Stimulated activated CD4-positive, alpha-beta T cell treated with anti-CD3 and anti-CD28 coated beads, Interleukin-12 subunit alpha, Interleukin-12 subunit beta, amount 100 ng/mL, for 24 hours (primary cell): ENCODE measurements at places on chromosomes 3 and 15.

GRCh38 chr3:170092907-170093306, 55.1 kb downstream of the GPR160 start:
- no peak for DNase-seq

GRCh38 chr15:58142827-58143461, 4.8 kb downstream of the AQP9 start:
- no peak for DNase-seq

DNA sequence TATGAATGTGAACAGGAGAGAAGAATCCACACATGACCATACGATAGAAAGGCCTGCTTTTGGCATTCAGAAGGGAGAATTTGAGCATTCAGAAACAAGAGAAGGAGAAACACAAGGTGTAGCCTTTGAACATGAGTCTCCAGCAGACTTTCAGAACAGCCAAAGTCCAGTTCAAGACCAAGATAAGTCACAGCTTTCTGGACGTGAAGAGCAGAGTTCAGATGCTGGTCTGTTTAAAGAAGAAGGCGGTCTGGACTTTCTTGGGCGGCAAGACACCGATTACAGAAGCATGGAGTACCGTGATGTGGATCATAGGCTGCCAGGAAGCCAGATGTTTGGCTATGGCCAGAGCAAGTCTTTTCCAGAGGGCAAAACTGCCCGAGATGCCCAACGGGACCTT, 28.4 kb downstream of the RBM6 start:
- DNase-seq, result no peak

DNA sequence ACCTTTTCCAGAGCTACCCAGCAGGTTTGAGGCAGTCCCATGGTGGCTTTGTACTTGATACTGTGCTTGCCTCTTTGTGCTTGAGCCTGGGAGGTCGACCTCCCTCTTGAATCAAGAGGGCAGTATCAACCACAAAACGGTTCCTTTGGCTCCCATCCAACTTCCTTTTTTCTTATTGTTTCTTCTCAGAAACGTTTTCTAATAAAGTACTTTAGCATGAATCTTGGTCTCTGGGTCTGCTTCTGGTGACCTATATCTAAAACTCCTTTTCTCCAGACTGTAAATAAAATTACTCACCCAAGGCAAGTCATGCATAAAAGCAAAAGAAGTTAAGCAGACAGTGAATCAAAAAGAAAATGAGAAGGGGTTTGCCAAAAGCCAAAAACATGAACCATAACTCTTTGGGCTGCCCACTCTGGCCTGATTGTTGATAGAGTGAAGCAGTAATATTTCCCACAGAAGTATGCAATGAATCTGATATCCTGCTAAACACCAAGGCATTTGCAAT, 112.2 kb upstream of the SLC4A7 start:
- DNase-seq, result no peak

DNA sequence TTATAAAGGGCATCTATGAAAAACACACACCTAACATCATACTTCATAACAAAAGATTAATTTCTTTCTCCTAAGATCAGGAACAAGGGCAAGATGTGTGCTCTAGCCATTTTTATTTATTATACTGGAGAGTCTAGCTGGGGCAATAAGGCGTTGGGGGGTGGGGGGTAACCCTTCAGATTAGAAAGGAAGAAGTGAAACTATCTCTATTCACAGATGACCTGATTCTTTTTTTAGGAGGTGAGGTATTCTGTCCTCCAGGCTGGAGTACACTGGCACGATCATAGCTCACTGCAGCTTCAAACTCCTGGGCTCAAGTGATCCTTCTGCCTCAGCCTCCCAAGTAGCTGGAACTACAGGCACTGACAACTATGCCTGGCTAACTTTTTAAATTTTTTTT, 89.5 kb upstream of the MANF start:
- DNase-seq, result no peak

- no peak for DNase-seq
Measured at GRCh38 chr3:77814845-77815244, 774.9 kb downstream of the ROBO2 start.

DNA sequence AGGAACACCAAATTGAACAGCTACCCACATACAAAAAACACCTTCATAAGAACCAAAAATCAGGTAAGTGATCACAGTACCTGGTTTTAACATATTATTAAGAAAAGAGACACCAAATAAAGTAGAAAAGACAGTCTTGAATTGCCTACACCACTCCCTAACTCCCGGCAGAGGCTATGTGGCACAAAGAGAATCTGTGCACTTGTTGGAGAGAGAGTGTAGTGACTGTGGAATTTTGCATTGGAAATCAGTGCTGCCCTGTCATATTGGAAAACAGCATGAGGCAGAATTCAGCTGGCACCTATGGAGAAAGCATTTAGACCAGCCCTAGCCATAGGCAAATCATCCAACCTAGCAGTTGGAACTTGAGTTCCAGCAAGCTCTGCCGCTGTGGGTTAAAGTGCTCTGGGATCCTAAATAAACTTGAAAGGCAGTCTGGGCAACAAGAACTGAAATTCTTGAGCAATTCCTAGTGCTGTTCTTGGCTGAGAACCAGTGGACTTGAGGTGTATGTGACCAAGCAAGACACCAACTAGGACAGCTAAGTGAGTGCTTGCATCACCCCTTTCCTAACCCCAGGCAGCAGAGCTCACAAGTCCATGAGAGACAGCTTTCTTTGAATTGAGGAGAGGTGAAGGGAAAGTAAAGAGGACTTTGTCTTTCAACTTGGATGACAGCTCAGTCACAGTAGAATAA, 969.6 kb upstream of the ALCAM start:
- no peak for DNase-seq

DNA sequence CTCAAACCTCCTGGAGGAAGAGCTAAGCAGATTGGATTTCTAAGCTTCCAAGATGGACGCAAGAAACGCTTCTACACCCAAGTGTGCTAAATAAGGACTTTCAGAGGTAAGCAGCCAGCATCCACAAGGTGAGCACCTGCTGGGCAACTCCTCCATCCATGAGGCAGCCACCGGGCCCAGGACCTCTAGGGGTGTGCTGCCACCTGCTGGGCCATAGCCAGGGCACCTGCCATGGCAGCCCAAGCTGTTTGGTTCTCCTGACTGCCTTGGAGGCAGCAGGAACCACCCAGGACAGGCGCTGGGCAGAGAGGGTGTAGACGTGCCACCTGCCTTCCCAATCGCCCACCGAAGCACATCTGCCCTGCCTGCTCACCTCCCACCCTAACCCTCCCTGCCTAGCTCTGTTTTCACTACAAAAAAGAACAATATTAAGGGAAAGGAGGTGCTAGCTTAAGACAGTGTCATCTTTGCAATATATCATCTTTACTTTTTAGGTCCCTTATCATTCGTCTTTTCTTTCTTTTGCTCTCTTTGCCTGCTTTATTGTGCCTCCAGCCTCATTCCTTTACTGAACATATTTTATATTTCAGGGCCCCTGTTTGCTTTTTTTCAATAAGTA, 12.9 kb downstream of the C15orf62 start:
- peak; percentile 65 for DNase-seq
